ENCODE measurements at places on chromosomes 12 and 14.

DNA sequence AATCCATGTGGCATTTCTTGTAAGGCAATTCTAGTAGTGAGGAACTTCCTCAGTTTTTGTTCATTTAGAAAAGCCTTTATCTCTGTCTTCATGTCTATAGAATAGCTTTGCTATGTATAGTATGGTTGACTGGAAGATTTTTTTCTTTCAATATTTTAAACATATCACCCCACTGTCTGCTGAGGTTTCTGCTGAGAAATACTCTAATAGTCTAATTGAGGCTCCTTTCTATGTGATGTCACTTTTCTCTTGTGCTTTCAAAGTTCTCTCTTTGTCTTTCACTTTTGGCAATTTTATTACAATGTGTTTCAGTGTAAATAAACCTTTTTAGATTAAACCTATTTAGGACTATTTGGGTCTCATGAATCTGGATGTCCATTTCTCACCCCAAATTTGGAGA lies 192.8 kb downstream of the PDZRN4 start:
- no peak for DNase-seq

GRCh38 chr12:25972783-25973182 lies 14.3 kb downstream of the RASSF8 start:
- DNase-seq: no peak

GRCh38 chr14:58665773-58666500 lies 28.2 kb downstream of the DACT1 start:
- no peak for DNase-seq

- DNase-seq: no peak
These were observed 201.2 kb upstream of the SFSWAP start for GRCh38 chr12:131509701-131510100.
